ENCODE measurements at places on chromosomes 3 and 15.

GRCh38 chr3:70556056-70556455 lies 243.6 kb upstream of the MDFIC2 start:
- DNase-seq, result no peak

- DNase-seq, result no peak
These were observed 10.5 kb downstream of the FILIP1L start for GRCh38 chr3:100103558-100104441.

DNA sequence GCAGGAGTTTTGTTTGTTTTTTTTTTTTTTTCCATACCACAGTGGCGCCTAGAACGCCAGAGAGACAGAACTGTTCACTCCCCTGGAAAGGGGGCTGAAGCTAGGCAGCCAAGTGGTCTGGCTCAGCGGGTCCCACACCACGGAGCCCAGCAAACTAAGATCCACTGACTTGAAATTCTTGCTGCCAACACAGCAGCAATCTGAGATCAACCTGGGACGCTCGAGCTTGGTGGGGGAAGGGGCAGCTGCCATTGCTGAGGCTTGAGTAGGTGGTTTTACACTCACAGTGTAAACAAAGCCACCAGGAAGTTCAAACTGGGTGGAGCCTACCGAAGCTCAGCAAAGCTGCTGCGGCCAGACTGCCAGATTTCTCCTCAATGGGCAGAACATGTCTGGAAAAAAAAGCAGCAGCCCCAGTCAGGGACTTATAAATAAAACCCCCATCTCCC lies 29.8 kb downstream of the SPICE1 start:
- no peak for DNase-seq

GRCh38 chr3:14097616-14098391 lies 26.9 kb downstream of the CHCHD4 start:
- no peak for DNase-seq

DNA sequence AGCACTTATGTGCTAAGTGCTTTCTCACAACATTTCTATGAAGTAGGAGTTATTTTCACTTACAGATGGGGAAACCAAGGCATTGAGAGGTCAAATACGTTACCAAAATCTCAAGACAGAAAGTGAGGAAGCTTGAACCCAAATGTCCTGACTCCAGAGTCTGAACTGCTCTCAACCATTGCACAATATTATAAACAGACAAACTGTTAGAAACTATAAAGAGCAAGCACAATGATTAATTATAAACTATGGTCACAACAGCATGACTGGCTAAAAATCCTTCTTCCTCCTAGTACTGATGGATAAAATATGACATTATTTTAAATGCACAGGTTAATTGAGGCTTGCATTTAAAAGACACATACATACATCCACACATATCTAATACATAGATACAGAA lies 77.9 kb upstream of the ASB14 start:
- no peak for DNase-seq

DNA sequence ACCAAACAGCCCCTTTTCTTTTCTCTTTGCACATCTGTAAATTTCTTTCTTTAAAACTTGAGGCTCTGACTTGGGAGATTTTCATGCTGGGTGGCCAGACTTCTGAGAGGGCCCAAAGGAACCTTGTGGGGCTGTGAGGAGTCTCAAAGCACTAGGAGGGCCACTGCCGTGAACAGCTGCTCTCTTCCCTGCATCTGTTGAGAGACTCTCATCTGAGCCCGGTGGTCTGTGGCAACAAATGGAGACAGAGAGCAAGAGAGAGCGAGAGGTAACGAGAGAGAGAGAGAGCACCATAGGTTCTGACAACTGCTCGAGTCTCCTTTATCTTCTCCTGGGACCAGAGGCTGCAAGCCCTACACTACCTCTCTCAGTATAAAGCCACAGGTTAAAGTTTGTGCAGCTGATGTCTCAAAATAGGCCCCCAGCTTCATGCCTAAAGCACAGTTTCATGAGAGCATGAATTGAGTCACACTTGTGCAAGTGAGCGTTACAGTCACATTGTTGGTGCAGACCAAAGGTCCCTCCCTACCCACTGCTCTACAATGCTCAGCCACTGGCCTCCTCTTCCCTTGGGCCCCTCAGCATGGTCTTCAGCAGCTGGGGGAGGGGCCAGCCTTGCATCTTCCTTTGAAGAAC lies 60.7 kb downstream of the ZNF621 start:
- DNase-seq, result no peak

DNA sequence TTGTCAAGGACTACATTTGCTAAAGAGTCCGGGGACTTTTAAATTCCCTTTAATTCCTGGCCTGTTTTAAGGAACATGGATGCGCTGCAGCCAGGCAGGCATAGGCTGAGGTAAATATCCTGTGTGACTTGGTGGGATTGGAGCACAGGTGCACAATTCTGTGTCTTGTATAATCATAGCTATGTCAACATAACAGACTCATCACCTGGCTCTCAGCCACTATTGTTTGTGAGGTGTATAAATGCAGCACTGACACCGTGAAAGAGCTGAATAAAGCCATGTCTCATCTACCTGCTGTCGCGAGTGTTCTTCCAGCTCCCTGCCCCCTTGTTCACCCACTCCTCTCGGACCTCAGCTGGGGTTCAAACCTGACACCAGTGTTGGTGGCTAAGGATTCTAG lies 109.7 kb downstream of the MFSD1 start:
- no peak for DNase-seq

DNA sequence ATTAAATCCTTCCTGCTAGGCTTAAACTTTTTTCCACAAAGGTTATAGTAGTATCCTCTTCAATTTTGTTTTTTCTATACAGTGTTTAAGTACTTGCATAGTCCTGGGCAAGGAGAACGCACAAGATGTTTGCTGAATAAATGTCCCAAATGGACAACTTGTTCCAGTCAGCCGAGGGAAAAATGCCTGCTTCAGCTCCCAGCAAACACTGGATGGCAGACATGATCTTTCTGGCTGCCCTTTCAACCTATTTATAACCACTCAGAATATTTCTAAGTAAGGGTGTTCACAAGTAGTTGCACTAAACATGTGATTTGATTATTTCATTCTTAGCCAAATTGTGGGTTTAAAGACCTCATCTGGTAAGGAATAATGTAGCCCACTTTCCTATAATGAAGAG lies 29.8 kb downstream of the GNB4 start:
- DNase-seq, result peak; percentile 36

DNA sequence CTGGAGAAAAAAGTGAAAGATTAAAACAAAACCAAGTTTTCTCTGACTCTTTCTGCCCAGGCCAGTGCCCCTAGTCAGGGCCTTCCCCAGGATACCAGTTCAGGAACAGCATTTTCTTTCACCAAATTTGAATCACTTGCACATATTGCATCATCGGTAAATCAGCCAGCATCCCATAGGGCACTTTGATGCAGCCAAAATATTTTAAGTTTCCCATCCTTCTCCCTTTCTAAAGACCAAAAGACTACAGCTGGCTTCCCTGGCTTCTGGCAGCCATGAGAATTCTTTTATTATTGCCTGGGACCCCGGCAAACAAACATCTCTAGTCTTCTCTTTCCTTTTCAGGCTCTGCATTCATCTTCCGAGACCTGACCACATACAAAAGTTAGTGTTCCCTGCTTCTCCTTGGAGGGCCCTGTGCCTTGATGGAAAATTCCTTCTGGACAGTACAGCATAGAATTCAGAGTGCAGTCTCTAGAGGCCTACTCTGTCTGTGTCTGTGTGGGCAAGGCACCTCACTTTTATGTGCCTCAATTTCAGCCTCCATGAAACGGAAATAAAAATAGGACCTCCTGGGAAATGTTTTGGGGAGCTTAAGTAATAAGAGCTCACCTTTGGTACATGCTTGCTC lies 348.0 kb downstream of the VPS13C start:
- DNase-seq, result no peak

DNA sequence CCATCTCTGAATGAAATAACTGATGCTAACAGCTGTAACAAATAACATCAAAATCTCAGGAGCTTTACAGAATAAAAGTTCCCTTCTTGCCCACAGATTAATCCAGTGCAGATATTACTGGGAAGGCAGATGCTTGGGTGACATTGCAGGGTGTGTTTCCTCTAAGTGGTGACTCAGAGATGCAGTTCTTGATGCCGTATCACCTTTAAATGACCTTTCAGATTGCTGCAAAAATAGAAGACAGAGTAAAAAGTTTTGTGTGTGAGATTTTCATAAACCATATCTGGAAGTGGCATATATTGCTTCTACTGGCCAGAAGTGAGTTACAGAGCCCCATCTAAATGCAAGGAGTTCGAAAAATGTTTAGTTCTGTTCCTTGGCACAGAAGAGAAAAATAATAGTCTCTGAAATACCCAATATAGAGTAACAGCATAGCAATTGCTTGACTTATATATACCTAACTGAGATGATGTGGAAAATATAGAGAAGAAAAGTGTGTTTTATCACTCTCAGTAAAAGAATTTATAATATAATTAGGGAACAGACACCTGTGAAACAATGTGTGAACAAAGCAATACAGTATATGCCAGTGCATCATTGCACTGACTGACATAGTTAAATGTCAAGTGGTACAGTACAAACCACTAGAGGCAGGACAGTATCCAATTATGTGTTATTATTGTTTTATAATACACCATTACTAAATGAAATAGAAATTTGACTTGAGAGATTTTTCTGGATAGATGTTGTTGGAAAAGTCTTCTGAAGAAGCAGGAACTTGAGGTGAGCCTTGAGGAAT lies 430.7 kb upstream of the CBLB start:
- no peak for DNase-seq

- no peak for DNase-seq
These were observed 110.8 kb upstream of the RAD18 start for GRCh38 chr3:9074079-9074478.

DNA sequence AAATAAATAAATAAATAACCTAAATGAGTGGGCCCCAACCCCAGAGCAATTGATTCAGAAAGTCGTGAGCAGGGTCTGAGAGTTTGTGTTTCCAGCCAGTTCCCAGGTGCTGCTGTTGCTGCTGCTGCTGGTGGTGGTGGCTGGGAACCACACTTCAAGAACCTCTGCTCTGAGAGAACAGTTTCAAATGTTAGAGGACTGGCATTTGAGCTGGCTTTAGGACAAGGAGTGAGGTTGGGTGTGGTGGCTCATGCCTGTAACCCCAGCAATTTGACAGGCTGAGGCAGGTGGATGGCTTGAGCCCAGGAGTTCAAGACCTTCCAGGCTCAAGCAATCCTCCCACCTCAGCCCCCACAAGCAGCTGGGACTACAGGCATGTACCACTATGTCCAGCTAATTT lies 123.1 kb upstream of the UBE2E1 start:
- DNase-seq, result no peak

GRCh38 chr15:87672309-87673288 lies 583.9 kb downstream of the NTRK3 start:
- no peak for DNase-seq

DNA sequence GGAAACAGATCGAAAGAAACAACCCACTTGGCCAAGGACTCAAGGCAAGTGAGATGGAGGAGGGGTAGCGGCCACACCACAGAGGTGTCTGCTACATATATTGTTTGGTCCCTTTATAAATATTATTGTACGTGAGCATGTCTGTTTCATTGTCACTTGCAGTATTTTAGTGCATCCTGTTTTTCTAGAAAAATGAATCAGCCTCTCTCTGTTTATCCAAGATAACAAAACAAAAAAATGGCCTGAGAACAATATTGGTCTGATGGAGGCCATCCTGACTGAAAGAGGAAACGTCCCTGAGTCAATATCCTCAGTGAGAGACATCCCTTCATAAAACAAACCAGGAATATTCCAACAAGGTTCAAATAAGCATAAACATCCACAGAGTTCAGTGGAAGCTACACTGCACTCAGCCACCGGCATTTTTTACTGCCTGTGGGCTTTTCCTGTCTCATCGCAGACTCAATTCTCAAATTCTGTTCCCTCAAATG lies 42.0 kb downstream of the WWTR1 start:
- no peak for DNase-seq

GRCh38 chr15:83285284-83285978 lies 967 bp upstream of the BNC1 start:
- no peak for DNase-seq

DNA sequence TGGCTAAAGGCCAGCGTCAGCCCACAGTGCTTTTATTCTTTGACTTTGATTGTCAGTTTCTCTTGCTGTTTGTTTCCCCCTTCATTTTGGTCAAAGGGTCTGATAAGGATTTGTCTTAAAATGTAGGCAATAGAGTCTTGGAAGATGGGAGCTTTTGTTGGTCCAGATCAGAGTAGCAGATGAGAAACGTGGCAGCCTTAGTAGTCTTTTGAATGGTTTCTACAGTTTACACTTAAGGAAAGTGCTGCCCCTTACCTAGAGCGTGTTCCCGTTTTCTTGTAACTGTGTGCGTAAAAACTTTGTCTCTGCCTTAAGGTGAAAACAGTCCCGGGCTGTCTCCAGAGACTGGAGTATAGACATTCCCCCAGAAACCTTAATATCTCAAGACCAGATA lies 630 bp downstream of the LXN start:
- DNase-seq, result no peak

GRCh38 chr15:51982013-51982769 lies 10.6 kb upstream of the LEO1 start:
- DNase-seq, result peak; percentile 81

DNA sequence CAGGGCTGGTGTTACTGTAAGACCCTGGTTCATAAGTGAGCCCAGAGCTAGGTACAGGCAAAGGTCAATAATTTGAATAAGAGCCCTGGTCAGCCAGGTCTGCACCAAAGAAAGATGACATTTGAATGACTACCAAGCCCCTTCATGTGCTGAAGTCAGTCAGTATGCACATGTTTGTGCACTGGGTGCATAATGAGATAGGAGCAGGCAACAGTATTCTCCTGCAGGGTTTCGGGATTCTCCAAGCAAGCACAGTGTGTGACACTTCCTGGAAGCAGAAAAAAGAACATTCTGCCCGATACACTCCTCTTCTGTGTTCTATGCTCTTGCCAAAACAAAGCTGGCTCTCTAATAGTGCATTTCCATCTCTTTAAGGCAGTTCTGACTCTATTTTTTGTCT lies 5.5 kb upstream of the IMPDH2 start:
- no peak for DNase-seq

- no peak for DNase-seq
These were observed 17.9 kb downstream of the TMEM40 start for GRCh38 chr3:12741209-12741608.

- DNase-seq, result peak; percentile 99
These were observed at the start of gene NR2F2 for GRCh38 chr15:96330450-96331143. Gene NR2F2 (plus strand): TSS chr15:96330700. CDS start chr15:96332106, 1,406 bp downstream.

DNA sequence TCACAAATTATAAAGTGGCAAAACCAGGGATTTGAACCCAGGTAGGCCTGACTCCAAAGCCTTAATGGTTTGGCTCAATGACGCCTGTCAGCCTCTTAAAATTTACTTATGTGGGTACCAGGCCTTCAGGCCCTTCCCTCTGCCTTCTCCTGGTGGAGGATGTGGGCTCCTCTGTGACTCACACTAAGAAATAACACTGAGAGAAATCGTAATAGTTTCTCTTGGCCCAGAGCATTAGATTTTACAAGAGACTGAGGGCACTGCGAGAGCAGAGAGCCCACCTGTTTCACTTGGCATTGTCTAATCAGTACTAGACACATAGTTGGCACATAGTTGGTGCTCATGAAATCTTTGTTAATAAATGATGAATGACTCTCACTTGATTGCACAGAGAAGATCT lies 505.2 kb downstream of the SHQ1 start:
- no peak for DNase-seq

- no peak for DNase-seq
These were observed 524 bp downstream of the IGF1R start for GRCh38 chr15:98648654-98649471.

Measured in fibroblast of the conjunctiva (primary cell).